ENCODE measurements at places on chromosomes 12 and 14.
A peak's percentile ranks its signal among the peaks of the same experiment; 100 is the strongest.

- DNase-seq, result no peak
These were observed 46.9 kb downstream of the ACTN1 start for GRCh38 chr14:68932231-68932630.

DNA sequence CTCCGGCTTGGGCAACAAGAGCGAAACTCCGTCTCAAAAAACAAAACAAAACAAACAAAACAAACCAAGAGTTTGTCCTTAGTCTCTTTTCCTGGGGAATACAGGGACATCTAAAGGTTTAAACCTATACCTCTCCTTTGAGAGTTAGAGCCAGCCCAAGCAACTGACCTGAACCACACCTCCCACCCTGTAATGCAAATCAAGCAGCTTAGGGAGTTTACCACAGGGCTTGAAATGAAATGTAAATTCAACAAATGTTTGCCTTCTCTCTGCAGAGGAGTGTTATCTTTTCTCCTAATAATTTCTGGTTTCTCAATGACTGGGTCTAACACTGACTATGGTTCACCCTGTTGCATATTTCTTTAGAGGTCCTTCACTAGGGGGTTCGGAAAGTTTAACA is 16.7 kb downstream of the PPP1CC start:
- DNase-seq, result no peak

GRCh38 chr14:88937706-88938105 is 113.3 kb downstream of the TTC8 start:
- no peak for DNase-seq

- no peak for DNase-seq
These were observed 124.6 kb upstream of the PMCH start for GRCh38 chr12:102322254-102322653.

DNA sequence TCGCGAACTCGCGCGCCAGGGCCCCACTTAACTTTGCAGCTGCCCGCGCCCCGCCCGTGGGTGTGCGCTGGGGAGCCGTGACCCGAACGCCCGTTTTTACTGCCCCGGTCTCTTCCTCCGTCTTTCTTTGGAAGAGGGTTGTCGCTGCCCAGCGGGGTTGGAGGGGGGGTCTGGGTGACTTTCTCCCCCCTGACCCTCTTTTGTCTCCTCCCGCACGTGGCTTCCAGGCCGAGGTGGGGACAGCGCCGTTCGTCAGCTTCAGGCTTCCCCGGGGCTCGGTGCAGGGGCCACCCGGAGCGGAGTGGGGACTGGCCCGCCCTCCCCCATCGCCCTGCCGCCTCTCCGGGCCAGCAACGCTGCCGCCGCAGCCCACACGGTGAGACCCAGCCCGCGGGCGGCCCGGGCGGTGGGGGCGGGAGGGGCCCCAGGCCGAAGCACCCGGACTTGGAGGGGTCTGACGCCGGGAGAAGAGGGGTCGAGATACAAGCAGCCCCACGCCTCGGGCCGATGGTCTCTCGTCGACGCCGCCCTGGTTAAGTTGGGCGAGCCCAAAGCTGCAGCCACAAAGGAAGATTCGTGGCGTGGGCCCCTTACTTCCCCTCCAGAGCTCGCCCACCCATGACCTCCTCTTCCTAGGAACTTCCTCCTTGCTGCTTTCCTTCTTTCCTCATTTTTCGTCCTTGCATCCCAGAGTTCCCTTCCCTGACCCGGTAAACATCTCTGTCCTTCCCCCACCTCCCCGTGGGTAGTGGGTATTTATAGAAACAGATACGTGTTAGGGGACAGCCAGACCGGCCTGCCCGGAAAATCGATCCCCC is 1.2 kb downstream of the DYRK2 start:
- peak; percentile 18 for DNase-seq

- no peak for DNase-seq
These were observed 15.2 kb downstream of the ZFP36L1 start for GRCh38 chr14:68777644-68778043.

GRCh38 chr12:41205070-41205709 is 17.1 kb downstream of the PDZRN4 start:
- DNase-seq, result no peak

DNA sequence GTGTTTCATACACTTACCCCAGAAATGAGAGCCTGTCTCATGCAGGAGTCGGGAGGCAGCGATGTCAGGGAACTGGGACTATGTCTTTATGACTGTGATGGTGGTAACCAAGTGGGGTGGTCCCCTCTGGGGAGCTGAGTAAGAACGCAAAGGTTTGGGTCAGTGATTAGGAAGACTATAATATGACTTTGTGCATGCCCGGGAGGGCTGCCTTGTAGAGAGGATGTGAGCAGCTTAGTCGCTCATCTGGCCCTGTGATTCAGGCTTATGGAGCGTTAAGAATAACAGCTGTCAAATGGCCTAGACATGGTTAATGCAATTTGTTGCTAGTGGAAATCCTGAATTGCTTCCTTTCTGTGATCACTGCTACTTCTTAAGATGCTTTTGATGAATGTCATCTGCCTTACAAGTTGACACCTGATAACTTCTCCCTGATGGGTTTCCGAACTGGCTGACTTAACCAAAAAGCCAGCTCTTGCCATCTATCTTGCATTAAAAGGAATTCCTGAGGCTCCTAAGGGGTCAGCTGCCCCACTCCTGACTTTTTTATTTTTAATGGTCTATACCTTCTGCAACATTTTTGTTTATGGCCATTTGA is 35.4 kb upstream of the AACS start:
- no peak for DNase-seq

DNA sequence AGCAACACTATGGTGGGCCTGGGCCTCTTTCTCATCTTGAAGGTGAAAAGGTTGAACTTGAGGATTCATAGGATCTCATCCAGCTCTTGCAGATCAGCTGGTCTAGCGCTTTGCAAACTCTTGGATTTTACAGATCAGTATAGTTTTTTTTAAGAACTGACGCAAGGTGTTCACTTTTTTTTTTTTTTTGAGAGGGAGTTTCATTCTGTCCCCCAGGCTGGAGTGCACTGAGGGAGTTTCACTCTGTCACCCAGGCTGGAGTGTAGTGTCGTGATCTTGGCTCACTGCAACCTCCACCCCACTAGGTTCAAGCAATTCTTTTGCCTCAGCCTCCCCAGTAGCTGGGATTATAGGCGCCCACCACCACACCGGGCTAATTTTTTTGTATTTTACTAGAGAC is 20.4 kb upstream of the LGMN start:
- DNase-seq, result no peak

DNA sequence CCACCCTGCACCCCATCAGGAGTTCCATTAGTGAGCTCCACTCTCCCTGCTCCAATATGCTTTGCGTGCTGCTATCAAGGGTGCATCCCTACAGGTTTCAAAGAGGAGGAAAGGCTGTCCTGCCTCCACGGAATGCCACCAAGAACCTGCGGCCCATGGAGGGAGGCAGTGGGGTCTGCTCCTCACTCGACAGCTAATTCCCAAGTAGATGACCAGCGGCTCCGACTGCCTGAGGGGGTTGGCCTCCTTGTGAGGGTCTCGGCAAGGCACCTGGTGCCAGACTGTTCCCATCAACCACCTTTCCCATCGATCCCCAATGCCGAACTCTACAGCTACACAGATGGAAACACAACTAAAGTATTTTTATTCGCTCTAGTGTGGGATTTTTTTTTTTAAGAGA is 36.0 kb downstream of the AMN start:
- DNase-seq, result no peak

DNA sequence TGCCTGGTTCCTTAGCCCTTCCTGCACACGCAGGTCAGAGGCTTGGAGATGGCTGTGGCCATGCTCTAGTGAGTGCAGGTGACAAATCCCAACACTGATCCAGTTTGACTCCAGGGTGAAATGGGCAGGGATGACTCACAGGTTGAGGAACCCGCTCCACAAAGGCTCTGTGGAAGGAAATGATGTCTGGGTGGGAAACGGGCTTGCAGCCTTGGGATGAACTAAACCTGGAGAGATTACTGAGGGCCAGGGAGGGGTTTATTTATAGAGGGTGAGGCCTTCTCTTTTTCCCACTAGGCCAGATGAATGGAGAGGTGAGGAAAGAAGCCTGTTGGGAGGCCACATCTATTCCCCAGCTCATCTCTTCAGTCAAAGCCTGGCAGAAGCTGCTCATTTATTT is 29.3 kb upstream of the EMP1 start:
- DNase-seq, result no peak
